ENCODE measurements at places on chromosomes 2 and 18.

GRCh38 chr18:36086186-36086585 is 18.8 kb upstream of the RPRD1A start:
- no peak for DNase-seq

DNA sequence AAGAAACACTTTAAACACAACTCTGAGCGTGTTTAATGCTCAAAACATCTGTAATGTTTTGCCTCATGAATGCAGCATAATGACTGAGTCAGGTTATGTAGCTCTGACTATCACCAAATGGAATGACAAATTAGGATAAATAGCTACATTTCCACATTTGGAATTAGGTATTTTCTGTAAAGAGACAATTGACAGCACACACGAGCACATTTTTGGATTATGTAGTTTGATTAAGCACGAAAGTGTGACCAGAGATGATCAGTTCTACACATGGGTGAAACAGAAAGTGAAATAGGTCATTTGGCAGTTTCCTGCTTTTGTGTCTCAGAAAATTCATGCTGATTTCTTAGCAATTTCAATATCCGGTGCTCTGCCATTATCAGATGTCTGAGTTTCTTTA is 29.0 kb downstream of the LPIN1 start:
- no peak for DNase-seq

GRCh38 chr2:158412206-158412605 is 44.3 kb downstream of the CCDC148 start:
- DNase-seq = no peak

- DNase-seq = no peak
Measured at GRCh38 chr2:171271386-171271785, 110.7 kb upstream of the TLK1 start.

GRCh38 chr18:79912994-79913831 is 38.2 kb downstream of the SLC66A2 start:
- no peak for DNase-seq
